ENCODE measurements at places on chromosomes 4 and X.

DNA sequence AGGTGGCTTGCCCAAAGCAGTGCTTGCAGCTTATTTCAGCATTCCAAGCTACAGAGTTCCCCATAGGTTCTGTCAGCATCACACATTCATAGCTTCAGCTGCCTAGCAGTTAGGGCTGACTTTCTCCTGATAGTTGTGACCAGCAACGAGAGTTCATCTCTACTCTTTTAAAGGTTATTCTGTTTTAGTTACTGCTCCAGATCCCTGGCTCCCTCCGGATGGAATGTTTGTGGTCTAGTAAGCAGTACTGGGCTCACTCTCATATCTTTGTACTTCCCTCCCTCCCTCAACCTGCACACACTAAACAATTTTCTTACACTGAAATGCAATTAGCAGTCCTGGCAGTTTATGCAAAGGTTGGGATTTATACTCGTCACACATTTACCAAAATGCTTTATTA, 43.9 kb downstream of the PTTG2 start:
- no peak for DNase-seq

DNA sequence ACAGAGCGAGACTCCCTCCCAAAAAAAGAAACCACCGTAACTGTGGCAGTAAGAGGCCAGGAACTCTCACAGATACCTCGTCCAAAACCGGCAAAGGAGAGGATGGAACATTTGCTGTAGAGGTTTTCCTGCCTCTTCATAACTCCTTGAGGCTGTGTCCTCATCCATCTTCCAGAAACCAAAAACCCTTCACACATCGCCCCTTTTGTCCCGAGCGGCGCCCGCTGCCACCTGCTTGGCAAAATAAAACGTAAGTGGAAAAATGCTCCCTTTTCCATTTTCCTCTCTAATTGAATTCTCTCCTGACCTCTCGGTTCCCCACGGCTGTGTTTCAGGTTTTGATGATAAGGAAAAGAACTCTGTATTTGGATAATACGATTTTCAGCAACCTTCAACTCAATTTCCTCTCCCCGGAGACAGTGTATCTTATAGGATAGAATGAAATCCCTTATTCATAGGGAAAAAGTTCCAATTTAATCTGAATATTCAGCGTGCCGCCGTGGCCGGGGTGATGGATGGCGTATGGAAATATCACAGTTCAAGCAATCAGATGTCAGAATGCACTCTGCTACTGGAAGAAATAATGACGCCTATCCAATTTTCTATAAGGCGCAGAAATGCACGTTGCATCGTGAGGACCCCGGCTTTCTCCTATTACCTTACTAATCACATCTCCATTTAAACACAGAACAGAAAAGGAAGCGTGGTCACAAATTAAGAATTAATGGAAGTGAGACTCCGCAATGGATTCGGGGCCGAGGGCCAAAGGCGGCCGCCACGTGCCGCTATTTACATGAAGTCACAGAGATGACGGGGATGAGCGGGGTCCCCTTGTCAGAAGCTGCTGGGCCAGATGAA, 5.2 kb upstream of the PPP2R3B start:
- DNase-seq, result no peak

DNA sequence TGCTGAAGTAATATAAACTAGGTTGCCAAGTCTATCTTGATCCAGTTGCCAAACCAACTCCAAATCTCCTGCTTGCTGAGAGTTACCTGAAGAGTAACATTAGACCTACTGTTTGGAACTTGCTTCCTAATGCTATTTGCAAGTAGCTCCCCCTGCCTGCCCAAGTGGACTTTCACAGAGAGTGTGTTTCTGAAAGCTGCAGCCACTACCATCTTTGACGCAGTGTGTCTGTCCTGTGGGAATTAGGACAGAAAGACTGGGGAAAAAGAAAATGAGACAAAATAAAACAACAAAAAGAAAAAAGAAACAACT, 195.0 kb upstream of the HS3ST1 start:
- no peak for DNase-seq

DNA sequence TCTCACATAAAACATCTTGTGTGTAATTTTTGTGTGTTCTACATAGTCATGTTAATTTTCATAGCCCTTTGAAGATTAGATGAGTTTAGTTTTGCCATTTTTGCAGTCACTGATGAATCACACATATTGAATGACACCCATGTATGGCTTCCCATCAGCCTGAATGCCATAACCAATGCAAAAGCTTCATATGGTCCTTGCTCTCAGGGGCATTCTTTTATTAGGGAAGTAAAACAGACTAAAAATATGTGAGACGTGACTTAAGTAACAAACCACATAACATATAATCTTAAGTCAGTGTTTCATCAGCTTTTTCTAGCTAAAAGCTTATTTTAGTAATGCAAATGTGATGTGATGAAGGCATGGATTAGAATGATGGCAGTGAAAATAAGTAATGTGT, 8.2 kb downstream of the SLC25A4 start:
- no peak for DNase-seq

DNA sequence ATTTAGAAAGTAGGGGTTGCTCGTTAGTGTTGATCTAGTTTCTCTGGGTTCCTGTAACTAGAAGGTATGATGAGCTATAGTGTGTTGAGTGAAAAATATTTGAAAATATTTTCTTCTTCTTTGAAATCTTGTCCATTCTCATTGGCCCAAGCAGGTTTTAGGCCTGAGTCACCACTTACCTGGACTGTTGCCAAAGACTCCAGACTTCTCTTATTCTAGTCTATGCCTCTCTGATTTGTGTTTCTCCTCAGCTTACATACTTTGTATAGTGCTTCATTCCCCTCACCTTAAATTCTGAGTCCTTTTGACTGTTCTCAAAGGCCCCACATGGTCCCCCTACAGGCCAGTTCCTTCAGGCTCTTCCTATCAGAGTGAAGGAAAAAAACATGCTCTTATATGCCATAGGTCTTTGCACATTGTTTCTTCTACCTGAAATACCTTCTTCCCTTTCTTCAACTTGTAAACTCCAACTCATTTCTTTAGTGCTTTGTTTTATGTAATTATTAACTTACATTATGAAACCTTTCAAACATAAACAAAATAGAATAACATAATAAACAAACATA, 258.2 kb downstream of the PPP1R2C start:
- no peak for DNase-seq

DNA sequence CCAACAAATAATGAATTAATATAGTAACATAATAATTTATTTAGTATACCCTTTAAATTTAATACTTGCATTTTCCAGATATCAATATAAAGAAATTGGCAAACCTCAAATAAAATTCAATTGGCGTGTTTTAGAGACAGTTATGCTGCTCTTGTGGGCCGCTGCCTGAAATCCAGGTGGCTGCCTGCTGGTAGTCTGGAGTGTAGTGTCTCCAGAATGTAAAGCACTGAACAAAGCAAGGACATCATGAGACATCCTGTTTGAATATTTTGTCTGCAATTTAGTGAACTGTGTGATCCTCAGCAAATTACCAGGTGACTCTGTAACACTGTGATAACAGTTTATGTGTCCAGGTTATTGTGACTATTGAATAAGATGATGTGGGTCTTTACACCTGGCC, 29.9 kb downstream of the ZFP42 start:
- DNase-seq, result no peak

- DNase-seq, result no peak
Measured at GRCh38 chrX:103248553-103248952, 6.4 kb downstream of the TCEAL8 start.
